ENCODE measurements at places on chromosomes 12 and 14.

DNA sequence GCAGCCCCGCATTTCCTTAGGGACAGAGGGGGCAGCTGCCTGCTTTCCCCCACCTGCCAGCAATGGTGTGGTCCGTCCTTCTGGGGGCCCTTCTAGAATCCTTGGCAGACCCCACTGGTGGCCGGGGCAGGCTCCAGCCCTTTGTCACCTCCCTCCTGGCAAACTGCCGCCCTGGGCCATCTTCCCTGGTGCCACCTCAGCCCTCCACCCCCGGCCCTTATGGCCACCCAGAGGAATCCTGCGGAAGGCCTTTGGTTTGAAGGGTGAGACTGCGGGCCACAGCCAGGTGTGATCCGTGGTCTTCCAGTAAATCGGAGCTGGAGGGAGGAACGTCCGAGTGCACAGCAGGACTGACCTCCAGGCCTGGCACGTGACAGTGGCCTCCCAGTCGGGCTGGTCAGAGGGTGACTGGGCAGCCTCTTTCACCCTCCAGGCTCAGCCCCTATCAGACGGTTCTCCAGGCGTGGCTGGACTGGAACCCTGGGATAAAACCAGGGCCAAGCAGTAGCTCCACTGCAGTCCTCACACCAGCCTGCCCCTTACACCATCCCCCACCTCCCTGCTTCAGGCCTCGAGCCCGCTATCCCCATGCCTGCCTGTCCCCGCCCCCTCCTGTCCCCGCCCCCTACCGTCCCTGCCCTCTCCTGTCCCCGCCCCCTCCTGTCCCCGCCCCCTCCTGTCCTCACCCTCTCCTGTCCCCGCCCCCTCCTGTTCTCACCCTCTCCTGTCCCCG, 12.4 kb downstream of the FBRSL1 start:
- no peak for DNase-seq

DNA sequence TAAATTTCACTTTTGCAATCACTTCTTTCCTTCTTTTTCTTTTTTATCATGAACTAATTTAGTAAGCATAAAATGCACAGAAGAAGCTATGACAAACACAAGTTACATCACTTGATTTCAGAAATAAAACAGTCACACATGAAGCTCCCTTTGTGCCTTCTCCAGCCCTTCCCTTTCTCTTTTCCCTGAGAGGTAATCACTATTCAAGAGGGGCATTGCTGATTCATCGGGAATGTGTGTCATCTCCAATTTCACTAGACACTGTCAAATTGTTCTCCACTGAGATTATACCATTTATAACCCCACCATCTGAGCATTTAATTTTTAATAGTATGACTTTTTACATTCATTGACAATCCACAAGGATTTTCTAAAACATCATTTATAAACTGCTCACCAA, 91.6 kb upstream of the PTPRQ start:
- peak; percentile 6 for DNase-seq

GRCh38 chr14:52458721-52459085, 93.6 kb downstream of the TXNDC16 start:
- DNase-seq = no peak

- no peak for DNase-seq
These were observed 221.4 kb downstream of the MED13L start for GRCh38 chr12:116055895-116056607.

GRCh38 chr12:106235770-106236169, 12.1 kb downstream of the CKAP4 start:
- DNase-seq = no peak

- DNase-seq = no peak
These were observed 237.9 kb upstream of the CCDC196 start for GRCh38 chr14:66248256-66248655.

DNA sequence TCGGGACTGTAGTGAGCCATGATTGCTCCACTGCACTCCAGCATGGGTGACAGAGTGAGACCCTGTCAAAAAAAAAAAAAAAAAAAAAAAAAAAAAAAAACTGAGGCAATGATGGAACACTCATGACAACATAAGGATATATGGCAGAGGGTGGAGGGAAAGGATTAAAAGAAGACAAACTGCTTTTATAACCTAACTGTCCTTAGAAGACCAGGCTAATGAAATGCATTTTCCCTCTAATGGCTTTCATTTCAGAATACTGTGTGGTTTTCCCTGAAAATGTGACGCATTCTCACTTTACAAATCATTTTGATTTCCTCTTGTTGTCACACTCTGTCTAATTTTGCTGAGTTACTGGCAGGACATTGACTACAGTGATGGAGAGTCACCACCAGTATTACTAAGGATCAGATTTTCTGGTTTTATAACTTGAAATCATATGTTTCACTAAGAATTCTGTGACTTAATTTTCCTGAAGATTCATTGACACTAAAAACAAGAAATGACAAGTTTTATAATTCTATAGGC, 137.6 kb upstream of the SSTR1 start:
- no peak for DNase-seq

GRCh38 chr12:120363274-120363855, 5.6 kb downstream of the MSI1 start:
- no peak for DNase-seq

DNA sequence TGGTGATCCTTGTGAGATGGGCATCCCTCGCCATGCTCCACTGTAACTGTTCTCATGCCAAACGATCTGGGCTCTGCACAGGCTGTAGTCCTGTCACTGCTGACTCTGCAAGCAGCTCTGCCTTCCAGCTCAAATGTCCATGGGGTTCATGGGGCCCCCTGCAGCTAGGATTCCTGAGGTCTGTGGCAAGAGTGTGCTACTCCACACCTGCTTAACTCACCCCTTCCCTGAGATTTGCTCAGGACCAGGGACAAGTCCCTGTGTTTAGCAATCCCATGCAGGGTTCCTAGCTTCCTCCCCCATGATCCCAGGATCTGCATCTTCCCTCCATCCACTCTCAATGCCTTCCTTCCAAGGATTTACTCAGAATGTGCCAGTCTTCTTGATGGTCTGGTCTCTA, 241.0 kb downstream of the ASCL1 start:
- no peak for DNase-seq
